Activated CD4-positive, alpha-beta T cell treated with anti-CD3 and anti-CD28 coated beads for 1 hour (primary cell): ENCODE measurements at places on chromosomes 6 and 20.

DNA sequence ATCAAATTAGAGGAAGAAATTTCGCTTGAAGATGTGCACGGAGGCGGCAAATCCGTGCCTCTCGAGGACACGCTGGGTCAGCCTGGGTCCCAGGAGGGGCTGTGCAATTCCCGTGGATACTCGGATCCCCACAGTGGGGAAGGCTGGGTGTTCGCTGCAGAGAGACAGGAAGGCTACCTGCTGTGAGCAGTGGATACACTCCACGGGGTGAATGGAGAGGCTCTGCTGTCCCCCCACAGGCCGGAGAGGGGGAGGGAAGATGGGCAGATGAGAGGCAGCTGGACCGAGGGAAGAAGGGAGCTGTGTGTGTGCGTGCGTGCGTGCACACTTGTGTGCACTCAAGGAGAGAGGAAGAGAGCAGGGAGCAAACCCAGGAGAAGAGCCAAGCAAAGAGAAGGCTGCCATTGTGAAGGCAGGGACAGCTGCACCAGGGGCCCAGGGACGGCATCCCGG lies 57.3 kb downstream of the SULF2 start:
- DNase-seq: no peak

DNA sequence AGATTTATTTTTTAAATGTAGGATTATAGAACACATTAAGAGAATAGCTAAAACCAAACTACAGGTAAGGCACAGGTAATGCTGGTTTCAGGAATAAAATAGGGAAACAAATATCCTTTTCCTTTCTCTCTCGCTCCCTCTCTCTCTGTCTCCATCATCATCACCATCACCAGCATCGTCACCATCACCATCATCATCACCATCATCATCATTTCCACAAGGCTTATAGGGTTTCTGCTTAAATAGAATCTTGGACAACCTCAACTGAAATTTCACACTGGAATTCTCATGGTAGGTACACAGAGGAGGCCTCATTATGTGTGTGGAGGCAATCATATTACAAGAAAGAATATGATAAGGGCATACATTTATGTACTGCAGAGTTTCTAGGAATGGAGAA lies 823.6 kb downstream of the MAFB start:
- DNase-seq: no peak

GRCh38 chr6:134666125-134666524 lies 283.8 kb downstream of the ALDH8A1 start:
- no peak for DNase-seq

- DNase-seq: no peak
Measured at GRCh38 chr20:48292806-48293205, 507.5 kb upstream of the SULF2 start.

GRCh38 chr20:63163596-63164483 lies 52.1 kb downstream of the YTHDF1 start:
- no peak for DNase-seq

DNA sequence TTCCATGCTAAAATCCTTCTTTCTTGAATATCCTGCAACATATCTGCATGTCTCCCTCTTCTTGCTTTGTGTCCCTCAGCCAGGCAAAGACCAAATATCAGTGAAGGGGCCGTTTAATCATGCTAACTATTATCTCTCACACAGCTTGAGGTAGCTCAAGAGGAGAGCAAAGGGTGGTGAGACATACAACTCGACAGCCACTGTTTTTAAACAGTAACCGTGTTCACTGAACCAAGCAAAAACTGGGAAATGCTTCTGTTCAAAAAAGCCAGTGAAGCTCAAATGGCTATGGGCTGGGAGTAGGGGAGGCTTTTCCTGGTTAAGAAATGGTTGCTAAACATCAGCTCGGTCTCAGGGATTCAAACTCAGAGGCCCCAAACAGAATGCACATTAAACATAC lies 83.4 kb downstream of the MAP7 start:
- no peak for DNase-seq

DNA sequence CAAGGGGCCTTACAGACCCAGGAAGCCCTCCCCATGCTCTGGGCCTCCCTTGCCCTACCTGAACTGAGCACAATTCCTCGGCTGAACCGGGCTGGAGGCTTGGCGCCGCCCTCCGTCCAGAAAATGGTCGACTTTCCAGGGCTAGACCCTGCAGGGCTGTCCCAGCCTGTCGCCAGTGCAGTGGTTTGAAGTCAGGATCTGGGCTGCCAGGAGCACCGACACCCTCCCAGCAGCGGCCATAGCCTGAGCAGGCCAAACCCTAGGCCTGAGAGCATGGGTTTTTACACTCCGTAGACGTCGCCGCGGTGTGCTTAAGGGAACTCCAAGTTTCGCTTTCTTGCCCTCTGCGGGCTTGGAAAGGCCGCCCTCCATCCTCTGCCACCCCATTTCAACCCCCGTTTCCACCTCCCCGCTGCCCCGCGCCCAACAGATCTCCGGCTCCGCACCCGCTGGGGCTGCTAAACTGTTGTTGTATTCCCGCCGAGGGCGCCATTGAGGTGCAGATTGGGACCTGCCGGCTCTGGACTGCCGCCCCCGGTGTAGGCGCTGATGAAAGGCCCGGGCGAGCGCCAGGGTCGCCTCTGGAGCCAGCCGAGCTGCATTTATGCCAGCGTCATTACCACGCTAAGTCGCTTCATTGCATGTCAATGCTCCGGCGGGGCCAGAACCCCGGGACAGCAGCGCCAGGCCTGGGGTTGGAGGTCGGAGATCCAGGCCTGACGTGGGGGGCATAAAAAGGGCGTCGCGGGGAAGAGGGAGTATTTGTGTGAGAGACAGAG lies 2.2 kb upstream of the TFAP2A start:
- no peak for DNase-seq

GRCh38 chr6:129638686-129639085 lies 71.3 kb downstream of the ARHGAP18 start:
- DNase-seq: no peak

- DNase-seq: no peak
Measured at GRCh38 chr6:2221726-2222274, 23.6 kb downstream of the GMDS start.

- no peak for DNase-seq
Measured at GRCh38 chr20:58865843-58866242, 13.3 kb downstream of the GNAS start.

DNA sequence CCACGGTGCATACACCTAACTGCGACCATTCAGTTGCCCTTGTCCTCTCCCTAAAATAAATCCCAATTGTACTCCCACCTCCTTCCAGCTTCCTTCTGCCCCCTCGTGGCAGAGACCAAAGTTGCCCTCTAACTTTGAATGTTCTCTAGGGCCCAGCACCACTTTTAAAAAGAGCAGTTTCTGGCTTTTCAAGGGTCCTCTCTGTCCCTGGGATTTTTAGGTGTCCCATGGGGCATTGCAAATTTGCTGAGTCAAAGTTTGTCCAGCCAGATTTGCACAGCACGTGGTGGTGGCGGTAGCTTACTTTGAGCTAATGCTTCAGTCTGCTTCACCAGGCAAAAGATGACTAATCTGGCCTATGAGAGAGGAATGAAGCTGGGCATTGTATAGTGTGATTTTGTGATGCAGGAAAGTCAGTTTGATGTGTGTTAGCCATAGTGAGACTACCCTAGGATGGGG lies 100.2 kb downstream of the PERP start:
- DNase-seq: no peak

GRCh38 chr6:142886431-142887170 lies 58.4 kb downstream of the HIVEP2 start:
- no peak for DNase-seq

GRCh38 chr20:40339661-40340449 lies 349.2 kb downstream of the MAFB start:
- DNase-seq: no peak

DNA sequence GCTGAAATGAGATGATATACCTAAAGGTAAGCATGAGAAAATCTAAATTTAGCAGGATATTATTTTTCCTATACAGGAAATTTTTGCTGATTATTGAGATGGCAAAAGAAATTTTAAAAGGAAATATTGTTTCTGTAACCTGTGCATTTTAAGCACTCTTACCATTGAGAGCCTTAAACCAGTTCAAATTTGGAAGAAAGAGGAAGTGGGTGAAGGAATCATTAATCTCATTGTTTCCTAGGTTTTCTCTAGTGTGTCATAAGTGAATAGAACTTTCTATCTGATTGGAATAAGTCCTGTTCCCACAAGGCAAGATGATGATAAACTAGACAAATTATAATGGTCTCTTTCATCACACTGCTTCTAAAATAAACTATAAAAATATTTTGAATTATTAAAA lies 22.4 kb upstream of the FKBP1C start:
- DNase-seq: no peak

DNA sequence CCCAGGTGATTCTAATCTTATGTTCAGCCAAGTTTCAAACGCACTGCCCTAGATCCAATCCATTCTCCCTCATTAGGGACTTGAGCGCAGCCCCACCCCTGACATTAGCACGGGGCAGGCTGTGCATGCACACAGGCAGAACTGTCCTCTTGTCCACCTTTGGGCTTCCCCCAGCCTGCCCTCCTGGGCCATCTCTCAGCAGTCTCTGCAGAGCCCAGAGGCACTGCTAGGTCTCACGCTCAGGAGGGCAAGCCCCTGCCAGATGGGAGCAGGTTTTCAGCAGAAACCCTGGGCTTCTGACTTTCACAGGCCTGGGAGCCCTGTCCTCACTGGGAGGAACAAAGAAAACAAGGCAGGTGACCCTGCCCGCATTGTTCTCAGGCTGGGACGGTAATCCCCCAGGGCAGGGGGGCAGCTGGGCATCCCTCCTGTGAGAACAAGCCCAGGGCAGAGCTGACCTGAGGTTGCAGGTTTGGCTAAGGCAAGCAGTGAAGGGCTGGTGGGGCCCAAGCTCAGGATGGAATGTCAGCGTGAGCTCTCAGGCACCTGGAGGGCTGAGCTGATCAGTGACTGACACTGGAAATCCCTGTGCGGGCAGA lies 24.5 kb downstream of the KCNK5 start:
- no peak for DNase-seq

DNA sequence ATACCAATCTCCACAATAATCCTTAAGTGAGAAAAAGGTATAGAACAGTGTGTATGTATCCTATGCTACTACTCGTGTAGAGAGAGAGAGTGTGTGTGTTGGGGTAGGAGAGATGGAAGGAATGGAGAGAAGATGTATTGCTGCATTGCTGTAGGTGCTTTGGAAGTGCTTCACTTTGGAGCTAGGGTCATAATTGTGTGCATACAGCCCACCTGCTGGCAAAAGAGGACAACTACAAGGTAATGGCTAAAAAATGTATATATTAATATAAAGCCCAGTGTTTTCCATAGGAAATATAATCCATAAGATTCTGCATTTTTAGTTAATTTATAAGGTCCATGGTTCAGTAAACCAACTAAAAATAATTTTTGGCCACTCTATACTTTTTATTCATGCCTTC lies 36.1 kb downstream of the SERAC1 start:
- no peak for DNase-seq

- DNase-seq: no peak
Measured at GRCh38 chr20:15058841-15059240, 721.4 kb upstream of the FLRT3 start.

- DNase-seq: no peak
Measured at GRCh38 chr6:146850238-146850896, 251.6 kb downstream of the ADGB start.

DNA sequence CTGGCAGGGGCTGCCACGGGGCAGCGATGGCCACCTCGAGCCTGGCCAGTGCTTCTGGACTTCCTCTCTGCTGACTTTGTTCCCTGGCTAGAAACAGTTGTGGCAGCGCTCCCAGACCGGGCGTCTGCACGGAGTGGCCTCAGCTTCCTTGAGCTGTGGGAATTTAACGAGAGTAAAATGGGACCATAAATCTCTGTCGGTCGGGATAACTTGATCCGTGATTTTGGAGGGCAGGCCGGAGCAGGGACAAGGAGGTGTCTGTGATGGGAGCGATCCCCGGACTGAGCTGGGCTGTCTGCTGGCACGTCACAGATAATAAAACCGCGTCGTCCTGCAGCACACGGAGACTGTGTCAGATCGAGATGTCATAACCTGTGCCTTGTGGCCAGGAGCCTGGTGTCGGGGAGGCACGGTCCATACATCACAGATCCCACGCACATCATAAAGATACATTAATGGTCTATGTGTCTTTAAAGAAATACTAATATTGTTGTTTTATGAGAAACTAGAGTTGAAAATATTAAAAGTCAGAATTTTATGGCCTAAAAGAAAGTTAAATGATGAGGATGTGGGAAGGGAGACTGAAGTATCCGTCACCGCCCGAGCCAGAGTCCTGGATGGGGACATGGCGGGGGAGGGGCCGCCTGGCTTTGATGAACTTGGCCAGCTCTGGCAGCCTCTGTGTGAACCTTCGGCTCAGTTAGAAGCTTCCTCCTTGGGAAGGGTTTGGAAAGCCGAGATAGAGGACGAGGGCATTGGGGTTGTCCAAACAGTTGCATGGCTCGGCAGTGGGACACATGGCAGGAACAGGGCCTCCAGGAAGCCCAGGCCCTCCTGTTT lies 6.5 kb upstream of the RBBP8NL start:
- no peak for DNase-seq

GRCh38 chr6:135475292-135475886 lies 22.2 kb downstream of the AHI1 start:
- DNase-seq: no peak

- DNase-seq: no peak
Measured at GRCh38 chr6:167323111-167323510, 1.8 kb upstream of the TTLL2 start.

- DNase-seq: no peak
Measured at GRCh38 chr20:43536817-43537440, 21.9 kb upstream of the SGK2 start.

- no peak for DNase-seq
Measured at GRCh38 chr6:38117281-38117680, 297.8 kb downstream of the ZFAND3 start.

- no peak for DNase-seq
Measured at GRCh38 chr20:63060057-63060991, 53.6 kb upstream of the BHLHE23 start.

DNA sequence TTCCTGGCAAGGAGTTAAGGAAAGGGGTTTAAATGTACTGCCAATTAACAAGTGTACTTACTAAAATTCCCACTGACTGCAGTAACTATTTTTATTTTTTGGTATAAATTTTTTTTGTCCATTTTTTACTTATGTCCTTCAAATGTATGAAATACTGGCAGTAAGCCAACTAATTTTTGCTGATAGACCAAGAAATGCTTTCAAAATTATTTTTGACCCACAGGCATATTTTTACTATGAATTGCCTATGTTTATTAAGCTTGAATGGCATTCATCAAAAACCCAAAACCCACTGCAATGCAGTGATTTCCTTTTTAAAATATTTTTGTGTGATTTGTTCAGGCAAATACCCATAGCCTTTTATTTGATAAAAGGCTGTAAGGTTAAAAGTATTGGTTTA lies 560.1 kb downstream of the UTRN start:
- DNase-seq: no peak
